ENCODE measurements at places on chromosomes 5 and 9.

DNA sequence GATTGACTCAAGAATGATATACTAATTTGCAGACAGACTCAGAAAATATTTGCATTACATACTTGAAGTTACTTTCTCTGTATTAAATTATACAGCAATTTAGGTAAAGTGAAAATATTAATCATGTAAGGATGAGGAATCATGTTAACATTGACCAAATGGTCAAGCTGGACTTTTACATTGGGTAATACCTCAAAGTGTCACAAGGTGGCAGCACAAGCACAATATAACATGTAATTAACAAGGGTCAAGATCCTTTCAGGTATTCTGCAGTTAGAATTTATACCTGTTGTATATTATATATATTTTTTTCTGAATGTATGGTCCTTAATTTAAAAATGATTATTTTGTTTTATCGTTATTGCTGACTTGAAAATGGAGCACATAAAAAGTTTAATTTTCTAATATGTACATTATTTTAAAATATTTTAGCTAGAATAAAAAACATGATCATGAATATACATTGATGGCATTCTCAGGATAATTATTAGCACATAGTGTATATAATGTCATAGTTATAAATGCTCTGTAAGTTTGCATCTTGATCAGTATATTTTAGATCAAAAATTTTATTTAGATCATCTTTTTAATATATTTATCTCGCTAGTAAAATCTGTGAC is 8.6 kb downstream of the HAPLN1 start:
- peak; percentile 21 for DNase-seq

- no peak for DNase-seq
Observed at GRCh38 chr5:102536323-102536928, 37.6 kb upstream of the SLCO6A1 start.

- no peak for DNase-seq
Observed at GRCh38 chr5:82628364-82628910, 350.3 kb upstream of the RPS23 start.

DNA sequence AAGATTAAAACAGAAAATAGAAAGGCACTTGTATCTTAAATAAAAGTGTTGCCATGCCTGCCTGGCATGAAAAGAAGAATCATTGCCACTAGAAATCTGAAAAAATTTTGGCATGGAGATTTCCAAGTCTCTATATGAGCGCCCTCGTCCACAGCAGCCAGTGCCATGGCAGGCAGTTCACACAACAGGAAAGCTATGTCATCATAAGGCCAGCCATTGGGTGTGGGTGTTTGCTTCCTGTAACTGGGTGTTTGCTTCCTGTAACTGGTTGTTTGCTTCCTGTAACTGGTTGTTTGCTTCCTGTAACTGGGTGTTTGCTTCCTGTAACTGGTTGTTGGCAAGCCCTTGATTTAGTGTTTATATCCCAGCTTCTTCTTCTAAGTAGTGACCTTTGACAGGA is 446.7 kb downstream of the IRX1 start:
- no peak for DNase-seq

DNA sequence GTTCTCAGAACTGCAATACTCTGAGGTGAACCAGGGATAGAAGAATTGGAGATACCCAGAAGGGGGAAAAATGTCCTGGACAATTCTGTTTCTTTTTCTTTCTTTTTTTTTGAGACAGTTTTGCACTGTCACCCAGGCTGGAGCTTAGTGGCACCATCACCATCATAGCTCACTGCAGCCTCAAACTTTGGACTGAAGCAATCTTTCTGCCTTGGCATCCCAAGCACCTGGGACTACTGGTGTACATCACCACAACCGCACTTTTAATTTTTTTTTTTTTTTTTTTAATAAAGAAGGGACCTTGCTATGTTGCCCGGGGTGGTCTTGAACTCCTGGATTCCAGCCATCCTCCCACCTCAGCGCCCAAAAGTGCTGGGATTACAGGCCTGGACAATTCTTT is 1.9 kb downstream of the EMB start:
- DNase-seq = no peak

DNA sequence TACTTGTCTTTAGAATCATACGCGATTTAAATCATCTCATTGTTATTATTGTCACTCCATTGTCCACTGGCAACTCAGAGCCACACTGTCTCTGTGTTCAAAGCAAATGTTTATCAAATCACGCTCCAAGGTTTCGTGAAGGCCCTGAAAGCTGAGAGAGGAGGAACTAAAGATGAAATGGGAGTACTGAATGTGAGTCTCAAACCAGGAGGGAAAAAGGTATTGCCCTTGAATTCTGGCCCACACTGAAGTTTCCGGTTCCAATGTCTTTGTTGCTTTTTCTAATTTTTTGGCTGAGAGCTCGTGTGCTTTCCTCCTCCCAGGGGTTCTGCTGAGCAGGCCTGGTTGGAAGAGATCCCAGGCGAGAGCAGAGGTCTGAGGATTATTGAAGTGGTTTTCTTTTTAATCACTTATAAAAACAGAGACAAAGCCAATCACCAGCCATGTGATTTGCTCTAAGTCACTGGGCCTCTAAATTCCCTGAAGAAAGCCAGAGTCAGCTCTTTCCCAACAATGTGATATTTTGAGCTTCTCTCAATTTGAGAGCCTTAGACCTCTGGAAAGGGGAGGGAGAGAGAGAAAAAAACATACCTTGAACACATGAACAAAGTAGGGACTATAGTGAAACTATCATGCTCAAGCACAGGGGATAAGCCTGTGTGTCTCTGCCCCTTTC is 420.8 kb upstream of the GRAMD2B start:
- DNase-seq = no peak

Measured in naive thymus-derived CD4-positive, alpha-beta T cell (primary cell).